Suppressor macrophage treated with lipopolysaccharide for 4 hours (primary cell): ENCODE measurements at places on chromosomes 4 and X.

- no peak for DNase-seq
These were observed 75.5 kb downstream of the PABPC4L start for GRCh38 chr4:134126000-134126560.

DNA sequence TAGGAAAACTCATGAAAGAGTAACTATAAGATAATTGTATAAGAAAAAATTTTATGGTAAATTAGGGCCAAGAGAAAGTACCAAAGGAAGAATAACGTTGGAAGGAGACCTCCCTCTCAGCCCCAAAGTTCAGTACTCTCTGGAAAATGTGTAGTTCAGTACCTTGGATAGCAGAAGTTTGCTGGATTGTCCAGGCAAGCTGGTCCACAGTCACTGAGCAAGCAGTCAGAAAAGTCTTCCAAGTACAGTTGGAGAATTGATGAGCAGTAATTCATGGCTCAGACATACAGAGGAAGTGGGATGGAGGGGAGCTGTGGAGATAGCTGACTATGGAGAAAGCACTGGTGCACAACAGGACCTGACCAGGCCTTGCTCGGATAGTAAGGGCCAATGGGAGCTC lies 598.2 kb upstream of the NDST4 start:
- no peak for DNase-seq

- peak; percentile 9 for DNase-seq
These were observed 100.6 kb downstream of the AKAP4 start for GRCh38 chrX:50100188-50100587.

- DNase-seq, result no peak
These were observed 42.7 kb upstream of the TEX13A start for GRCh38 chrX:105263171-105263570.

GRCh38 chr4:182205306-182205705 lies 37.9 kb upstream of the TENM3 start:
- no peak for DNase-seq

- DNase-seq, result no peak
These were observed 7.4 kb downstream of the MSL3 start for GRCh38 chrX:11765449-11765848.

DNA sequence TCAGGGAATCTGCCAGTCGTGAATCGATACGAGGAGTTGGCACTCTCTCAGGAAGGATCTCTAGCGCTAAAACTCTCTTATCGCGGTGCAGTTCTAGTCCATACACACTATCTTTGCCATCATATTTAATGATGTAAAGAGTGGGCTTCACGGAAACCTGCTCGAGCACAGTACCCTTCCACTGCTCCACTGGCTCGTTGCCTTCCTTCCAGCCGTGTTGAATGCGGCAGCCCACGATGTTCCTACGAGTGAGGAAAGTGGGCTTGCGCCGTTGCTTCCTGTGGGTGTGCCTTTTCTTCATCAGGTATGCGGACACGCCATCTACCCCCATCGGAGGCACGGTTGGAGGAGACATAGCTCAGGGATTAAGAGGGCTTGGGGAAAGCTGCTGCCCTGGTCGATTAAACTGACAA lies 661 bp downstream of the SPIN4 start:
- DNase-seq, result no peak

DNA sequence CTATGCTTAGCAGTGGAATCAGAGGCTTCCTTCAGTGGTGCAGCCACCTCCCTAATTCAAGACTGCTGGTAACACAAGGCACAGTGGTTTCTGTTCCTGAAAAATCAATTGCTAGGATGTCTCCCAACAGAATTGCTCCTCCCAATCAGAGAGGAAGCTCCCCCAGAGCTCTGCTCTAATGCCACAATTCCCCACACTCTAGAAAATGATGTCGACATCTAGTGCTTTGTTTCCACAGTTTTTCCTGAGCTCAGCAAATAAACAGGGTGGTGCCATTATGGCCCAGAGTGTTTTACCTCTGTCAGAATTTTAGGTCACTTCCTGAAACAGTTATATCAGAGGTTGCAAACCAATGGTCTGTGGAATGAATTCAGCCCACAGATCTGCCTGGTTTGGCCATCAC lies 24.7 kb downstream of the TAB3 start:
- peak; percentile 78 for DNase-seq

DNA sequence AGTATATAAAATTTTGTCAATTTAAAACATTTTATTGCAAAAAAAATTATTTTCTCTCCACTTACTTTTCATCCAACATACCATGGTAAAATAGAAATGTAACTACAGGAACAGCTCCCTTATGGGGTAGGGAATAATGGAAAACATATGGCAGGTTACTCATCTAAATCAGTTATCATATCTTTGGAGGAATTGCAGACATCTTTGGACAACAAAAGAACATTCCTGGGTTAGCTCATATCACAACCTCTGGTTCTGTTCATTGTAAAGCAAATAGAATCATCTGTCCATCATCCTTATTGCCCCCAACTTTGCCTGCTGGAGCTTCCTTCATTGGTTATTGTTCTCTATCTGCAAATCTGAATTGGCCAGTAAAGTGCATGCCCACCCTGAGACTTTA lies 387.5 kb upstream of the GRID2 start:
- DNase-seq, result no peak
